ENCODE measurements at places on chromosomes 12 and 14.

GRCh38 chr14:64663174-64663573 is 41.0 kb upstream of the PLEKHG3 start:
- no peak for DNase-seq

GRCh38 chr12:97223419-97223818 is 239.2 kb upstream of the RMST start:
- DNase-seq = no peak

- no peak for DNase-seq
These were observed 36.8 kb downstream of the VDR start for GRCh38 chr12:47868041-47868440.

DNA sequence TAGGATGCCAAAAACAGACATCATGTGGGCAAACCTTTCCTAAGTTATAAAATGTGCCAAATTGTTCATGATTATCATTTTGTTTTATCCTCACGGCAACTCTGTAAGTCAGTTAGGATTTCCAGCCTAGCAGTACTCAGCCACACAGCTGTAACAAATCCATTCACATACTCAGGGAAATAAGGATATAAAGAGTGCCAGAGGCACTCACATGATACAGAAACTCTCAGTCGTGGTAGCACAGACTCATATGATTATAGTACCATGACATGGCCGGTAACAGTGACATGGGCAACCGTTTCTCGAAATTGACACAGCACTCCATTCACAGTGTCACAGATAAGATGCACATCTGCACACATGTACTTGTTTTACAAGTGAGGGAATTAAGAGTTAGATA is 344.2 kb downstream of the LRIG3 start:
- no peak for DNase-seq

DNA sequence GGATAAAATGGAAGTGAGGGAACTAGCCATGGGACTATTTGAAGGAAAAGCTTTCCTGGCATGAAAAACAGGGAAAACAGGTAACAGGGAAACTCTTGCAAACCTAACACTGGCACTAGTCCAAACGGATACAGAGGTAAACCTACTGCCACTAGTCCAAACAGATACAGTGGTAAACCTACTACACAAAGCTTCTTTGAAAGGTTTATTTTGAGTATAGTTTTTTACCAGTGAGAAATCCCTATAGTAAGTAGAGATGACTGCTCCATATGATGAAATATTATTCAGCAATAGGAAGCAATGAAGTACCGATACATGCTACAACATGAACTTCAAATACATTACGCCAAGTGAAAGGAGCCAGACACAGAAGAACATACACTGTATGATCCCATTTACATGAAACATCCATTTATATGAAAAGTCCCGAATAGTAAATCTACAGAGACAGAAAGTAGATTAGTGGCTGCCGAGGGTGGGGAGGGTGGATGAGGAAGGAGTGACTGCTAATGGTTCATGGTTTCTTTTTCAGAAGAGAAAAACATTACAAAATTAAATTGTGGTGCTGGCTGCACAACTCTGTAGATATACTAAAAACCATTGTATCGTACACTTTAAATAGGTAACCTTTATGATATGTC is 25.5 kb downstream of the SPTLC2 start:
- DNase-seq = no peak

GRCh38 chr12:114096461-114096860 is 130.3 kb upstream of the RBM19 start:
- no peak for DNase-seq

DNA sequence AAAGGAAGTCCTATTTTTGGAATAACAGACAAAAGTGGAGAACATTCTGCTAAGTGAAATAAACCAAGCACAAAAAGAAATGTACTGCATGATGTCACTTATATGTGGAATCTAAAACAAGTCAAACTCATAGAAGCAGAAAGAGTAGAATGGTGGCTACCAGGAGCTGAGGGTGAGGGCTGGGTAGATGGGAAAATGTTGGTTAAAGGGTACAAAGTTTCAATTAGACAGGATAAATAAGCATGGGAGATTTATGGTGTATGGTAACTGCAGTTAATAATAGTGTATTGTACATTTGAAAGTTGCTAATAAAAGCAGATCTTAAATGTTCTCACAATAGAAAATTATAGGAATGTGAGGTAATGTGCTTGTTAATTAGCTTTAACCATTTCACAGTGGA is 12.8 kb downstream of the LUM start:
- DNase-seq = no peak

GRCh38 chr12:93094988-93095737 is 166.1 kb upstream of the EEA1 start:
- no peak for DNase-seq

DNA sequence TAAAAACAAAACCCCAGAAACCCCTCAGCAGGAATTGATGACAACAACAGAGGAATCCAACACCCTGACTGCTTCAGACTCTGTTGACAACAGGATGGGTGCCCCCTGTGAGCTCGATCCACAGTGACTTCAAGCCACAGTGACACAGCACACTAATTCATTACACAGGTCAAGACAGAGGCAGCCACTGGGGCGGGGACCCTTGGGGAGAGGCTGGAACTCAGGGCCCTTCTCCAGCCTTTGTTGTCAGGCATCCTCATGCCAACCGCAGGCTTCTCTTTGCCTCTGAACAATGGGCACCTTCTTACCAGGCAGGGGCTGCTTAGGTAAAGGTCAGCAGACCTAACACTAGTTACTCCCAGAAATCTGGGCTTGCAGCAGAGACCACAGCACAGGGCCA is 37.6 kb downstream of the ACADS start:
- no peak for DNase-seq

GRCh38 chr14:76720382-76720813 is 40.9 kb upstream of the VASH1 start:
- no peak for DNase-seq

Data from CD4-positive, alpha-beta T cell treated with Interleukin-1 beta for 1 hour (primary cell).